ENCODE measurements at places on chromosomes 13 and 19.

- no peak for DNase-seq
Observed at GRCh38 chr13:106329941-106330340, 205.5 kb downstream of the EFNB2 start.

DNA sequence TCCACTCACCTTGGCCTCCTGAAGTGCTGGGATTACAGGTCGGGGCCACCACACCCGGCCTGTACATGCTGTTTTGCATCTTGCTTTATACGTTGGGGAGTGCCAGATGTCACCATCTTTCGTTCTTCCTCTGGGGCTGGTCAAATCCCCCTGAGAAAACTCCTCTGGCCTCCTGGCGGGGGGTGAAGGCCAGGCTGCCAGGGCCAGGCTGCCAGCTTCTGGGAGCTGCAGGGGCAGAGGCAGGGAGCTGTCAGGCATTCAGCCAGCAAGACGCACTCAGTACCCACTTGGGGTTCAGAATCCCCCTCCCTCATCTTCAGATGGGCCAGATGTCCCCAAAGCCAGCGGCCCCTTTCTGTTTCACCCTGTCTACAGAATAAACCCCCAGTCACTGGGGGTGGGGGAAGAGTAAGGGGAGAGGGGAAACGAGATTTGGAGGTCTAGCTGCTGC is 16.1 kb downstream of the ZSWIM9 start:
- DNase-seq, result no peak

GRCh38 chr19:19966862-19967261 is 66.1 kb downstream of the ZNF93 start:
- DNase-seq, result no peak

DNA sequence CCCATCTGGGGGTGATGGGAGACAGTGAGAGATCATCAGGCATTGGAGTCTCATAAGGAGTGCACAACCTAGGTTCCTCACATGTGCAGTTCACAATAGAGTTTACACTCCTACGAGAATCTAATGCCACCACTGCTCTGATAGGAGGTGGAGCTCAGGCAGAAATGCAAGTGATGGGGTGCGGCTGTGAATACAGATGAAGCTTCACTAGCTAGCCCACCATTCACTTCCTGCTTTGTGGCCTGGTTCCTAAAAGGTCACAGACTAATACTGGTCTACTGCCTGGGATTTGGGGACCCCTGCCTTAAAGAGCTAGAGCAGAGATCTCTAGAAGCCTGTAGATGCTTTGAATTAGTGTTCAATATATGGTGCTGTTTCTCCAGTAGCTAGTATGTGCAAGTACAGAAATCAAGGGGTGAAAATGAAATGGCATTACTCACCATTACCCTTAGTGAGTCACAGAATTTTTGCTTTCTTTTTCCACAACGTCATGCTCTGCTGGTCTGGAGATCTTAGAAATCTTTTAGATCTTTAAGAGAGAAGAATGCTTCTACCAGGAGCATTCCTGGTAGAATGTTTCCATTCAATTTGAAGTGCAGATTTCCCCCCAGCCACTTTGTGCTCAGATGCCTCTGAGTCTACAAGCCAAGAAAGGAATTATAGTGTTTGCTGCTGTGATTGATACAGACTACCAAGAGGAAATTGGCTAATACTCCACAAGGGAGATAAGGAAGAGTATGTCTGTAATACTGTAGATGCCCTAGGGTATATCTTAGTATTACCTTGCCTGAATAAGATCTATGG is 2301.2 kb downstream of the PCDH9 start:
- no peak for DNase-seq

GRCh38 chr19:20051841-20052768 is 12.8 kb upstream of the ZNF682 start:
- DNase-seq, result peak; percentile 21

GRCh38 chr19:33545217-33545981 is 23.8 kb upstream of the PEPD start:
- no peak for DNase-seq

DNA sequence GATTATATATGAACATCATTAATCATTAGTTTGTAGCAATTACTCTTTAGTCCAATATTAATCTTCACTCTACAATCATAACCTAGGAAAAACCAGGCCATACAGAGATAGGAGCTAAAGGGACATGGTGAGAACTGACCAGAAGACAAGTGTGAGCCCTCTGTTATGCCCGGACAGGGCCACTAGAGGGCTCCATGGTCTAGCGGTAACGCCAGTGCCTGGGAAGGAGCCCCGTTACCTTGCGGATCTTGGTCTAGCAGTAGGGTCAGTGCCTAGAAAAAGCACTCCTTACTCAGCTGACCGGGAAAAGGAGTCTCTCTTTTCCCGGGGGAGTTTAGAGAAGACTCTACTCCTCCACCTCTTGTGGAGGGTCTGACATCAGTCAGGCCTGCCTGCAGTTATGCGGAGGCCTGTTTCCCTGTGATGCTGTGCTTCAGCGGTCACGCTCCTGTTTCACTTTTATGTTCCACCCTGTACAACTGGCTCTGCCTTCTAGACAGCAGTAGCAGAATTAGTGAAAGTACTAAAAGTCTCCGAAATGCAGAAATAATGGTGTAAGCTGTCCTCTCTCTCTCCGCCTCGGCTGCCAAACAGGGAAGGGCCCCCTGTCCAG is 13.8 kb downstream of the OR7D4 start:
- peak; percentile 21 for DNase-seq

GRCh38 chr13:56735537-56735942 is 405.2 kb upstream of the PRR20A start:
- no peak for DNase-seq

GRCh38 chr19:53892981-53893325 is 11.0 kb downstream of the PRKCG start:
- DNase-seq, result no peak

- DNase-seq, result no peak
Observed at GRCh38 chr19:29842471-29843179, 30.8 kb downstream of the CCNE1 start.

GRCh38 chr19:19944583-19944880 is 43.8 kb downstream of the ZNF93 start:
- DNase-seq, result no peak

GRCh38 chr19:49014123-49014869 is 2.6 kb downstream of the LHB start:
- DNase-seq, result no peak

Measured in stimulated activated CD8-positive, alpha-beta memory T cell treated with anti-CD3 and anti-CD28 coated beads, Interleukin-4, amount 100 ng/mL, for 1 hour (primary cell).